Stimulated activated CD8-positive, alpha-beta memory T cell treated with anti-CD3 and anti-CD28 coated beads, Interleukin-7, amount 100 ng/mL, for 1 hour (primary cell): ENCODE measurements at places on chromosomes 5 and 9.

GRCh38 chr9:94923326-94924089 lies 197.0 kb downstream of the AOPEP start:
- no peak for DNase-seq

- peak; percentile 13 for DNase-seq
Measured at GRCh38 chr9:3240656-3241268, 285.0 kb downstream of the RFX3 start.

DNA sequence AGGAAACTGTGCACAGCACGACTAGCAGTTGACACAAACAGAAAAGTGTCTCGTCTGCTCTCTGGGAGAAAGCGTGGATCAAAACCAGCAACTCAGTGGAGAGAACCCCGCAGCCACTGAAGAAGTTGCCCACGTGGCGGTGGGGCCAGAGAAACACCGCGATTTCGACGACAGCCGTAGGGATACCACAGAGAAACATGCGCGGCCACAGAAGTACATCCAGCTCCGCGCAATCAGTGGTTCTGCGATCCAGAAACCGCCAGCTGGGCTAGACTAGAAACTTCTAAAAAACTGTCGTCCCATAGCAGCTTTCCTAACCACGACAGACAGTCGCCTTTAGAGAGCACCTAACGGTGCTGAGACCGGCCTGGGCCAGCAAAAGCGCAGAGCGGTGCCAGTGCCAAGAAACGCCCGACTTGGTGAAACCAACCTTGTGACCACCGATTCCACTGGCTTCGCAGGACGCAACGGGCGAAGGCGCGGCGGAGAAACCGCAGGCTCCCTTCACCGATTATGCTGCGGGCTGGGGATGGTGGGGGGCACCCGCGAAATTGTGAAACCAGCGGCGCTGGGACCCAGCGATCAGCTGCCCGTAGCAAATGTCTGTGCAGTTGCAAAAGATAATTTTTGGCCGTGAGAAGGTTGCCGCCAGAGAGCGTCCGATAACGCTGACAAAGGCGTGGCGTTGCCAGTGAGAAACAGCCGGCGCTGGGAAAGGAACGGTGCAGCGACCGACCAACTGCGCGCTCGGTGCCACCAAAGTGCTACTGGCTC lies 2.7 kb upstream of the ANXA2R start:
- no peak for DNase-seq

- DNase-seq = no peak
Measured at GRCh38 chr9:209143-209758, 5.4 kb upstream of the DOCK8 start.

- no peak for DNase-seq
Measured at GRCh38 chr5:80083101-80083890, 48.1 kb downstream of the THBS4 start.
